Natural killer cell treated with Interleukin-12 subunit alpha and Interleukin-12 subunit beta and Interleukin-15 and Interleukin-18, amount 100 ng/mL, for 72 hours (primary cell): ENCODE measurements at places on chromosomes 7 and 10. TPM values are rescaled to one million over a fixed set of nuclear protein-coding genes. Genes with fewer than 3 reads are reported as not detected.

DNA sequence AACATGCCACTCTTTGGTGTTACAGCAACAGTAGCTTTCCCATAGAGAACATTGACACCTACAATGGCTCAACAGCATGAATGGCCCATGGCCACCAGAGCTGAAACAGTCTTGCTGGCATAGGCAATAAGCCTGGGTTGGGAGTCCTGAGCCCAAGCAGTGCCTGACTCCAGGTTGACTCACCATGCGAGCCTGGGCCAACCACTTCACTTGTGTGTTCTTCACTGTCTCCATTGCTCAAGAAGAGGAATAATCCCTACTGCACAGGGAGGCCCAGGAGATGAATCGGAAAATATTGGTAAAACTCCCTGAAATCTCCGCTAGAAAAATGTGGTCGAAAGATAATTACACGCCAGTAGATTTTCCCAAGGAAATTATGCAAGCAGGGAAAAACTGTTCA lies 89.2 kb upstream of the INHBA start:
- no peak for DNase-seq
- no peaks in the 10 kb centered on the region for H3K36me3 ChIP-seq
- H3K27ac ChIP-seq, result no peak overlapping the region
- peaks cover 2% of the 10 kb centered on the region for H3K4me1 ChIP-seq
- H3K4me3 ChIP-seq, result no peak overlapping the region

GRCh38 chr10:29774475-29774874 lies 139.7 kb upstream of the SVIL start:
- H3K27me3 ChIP-seq, result peaks cover 7% of the 10 kb centered on the region
- H3K4me3 ChIP-seq, result no peak overlapping the region
- no peak for DNase-seq
- peaks cover 8% of the 10 kb centered on the region for H3K4me1 ChIP-seq
- H3K27ac ChIP-seq, result no peak overlapping the region

DNA sequence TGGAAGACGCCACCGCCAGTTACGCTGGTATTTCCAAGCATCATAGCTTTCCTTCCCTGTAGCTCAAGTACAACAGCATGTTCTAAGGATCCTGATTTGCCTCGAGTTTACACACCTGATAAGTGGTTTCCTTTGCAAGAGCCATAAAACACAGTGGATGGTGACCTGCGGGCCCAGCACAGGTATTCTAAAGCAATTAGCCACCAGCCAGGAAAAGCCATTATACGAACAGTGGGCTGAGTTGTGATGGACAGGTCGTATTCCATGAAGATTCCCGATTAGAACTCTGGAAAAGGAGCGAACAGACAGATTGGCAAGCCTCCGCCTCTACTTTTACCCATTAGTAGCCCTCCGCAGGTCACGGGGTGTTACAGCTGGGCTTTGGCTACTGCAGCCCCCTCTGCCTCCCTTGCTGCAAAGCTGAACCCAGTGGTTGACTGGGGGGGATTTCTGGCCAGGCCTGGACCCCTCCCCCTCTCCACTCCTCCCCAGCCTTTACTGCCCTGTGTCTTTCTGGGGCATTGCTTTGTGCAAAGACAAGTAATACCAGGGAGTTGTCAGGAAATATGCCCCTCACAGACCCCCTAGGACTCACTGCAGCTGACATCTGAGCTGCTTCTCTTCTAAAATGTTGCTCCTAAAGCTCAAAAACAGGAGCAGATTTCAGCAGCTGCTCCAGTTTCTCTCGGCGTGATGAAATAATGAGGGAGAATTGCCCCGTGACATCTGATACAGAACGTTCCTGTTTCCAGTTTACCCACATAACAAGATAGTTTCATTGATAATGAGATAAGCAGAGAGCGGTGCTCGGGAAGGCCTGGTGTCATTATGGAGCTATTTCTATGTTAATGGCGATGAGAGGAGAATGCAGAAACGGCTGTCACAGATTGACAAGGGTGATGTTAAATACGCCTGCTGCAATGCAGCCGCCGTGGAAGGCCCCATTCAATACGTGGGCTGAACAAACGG lies 214.4 kb downstream of the CCSER2 start:
- no peak overlapping the region for H3K27ac ChIP-seq
- no peaks in the 10 kb centered on the region for H3K36me3 ChIP-seq
- peaks cover 8% of the 10 kb centered on the region for H3K27me3 ChIP-seq
- no peak overlapping the region for H3K4me3 ChIP-seq
- no peaks in the 10 kb centered on the region for H3K4me1 ChIP-seq

DNA sequence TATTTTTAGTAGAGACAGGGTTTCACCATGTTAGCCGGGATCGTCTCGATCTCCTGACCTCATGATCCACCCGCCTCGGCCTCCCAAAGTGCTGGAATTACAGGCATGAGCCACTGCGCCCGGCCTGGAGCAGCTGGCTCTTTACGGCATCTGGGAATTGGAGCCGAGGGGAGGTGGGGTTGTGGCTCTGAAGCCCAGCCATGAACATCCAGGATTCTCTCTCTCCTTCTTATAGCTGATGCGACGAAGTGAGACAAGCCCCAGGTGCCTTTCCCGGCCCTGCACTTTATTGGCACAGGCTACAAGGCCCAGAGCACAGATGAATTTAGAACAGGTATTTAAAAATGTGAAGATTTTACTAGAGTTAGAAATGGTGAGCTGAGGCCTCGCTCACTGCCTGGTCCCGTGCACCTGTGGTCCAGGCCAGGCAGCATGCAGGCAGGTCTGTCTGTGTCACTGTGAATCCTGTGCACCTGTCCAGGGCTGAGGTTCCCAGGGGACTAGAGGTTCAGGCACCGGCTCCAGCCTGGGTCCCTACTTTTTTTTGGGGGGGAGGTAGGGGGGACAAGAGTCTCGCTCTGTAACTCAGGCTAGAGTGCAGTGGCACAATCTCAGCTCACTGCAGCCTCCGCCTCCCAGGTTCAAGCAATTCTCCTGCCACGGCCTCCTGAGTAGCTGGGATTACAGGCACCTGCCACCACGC lies 379.7 kb upstream of the FOXK1 start:
- no peaks in the 10 kb centered on the region for H3K4me1 ChIP-seq
- no peak overlapping the region for H3K4me3 ChIP-seq
- H3K27ac ChIP-seq, result no peak overlapping the region
- no peaks in the 10 kb centered on the region for H3K36me3 ChIP-seq

Gene GLI3
- total RNA-seq, result 1.1 TPM

Gene DLX6
- not detected for total RNA-seq

Gene EPHB4
- 3.0 TPM for total RNA-seq
